Right ventricle myocardium inferior (tissue), 1 donor: ENCODE measurements at places on chromosomes 4 and X.

DNA sequence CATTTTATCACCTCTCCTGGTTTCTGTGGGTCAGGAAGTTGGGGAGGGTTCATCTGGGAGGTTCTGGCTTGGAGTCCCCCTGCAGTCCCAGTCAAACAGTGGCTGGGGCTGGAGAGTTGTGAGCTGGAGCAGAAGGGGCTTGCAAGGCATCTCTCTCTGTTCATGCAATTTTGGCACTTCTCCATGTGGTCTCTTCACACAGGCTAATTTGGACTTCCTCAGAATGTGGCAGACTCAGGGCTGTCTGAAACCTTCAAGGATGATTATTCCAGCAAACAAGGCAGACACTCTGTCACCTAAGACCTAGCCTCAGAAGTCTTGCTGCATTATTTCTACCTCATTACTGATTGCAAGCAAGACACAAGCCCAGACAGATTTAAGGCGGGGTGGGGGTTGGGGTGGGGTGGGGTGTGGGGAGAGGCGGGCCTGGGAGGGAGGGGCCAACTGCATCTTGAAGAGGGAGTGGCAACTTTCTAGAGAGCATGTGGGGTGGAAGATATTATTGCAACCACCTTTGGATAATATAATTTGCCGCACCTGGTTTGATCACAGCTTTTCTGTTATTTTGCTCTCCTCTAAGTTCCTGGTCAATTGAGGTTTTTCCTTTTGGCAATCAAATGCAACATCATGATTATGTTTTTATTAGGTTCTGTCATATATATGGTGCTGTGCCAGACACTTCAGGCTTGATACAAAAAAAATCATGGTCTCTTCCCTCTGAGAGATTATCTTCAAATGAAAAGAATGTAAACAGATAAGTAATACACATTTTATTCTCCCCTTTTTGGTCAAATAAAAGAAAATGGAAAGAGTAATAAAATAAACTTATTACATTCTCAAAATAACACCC lies 799.5 kb downstream of the RPA4 start:
- no peak for DNase-seq

DNA sequence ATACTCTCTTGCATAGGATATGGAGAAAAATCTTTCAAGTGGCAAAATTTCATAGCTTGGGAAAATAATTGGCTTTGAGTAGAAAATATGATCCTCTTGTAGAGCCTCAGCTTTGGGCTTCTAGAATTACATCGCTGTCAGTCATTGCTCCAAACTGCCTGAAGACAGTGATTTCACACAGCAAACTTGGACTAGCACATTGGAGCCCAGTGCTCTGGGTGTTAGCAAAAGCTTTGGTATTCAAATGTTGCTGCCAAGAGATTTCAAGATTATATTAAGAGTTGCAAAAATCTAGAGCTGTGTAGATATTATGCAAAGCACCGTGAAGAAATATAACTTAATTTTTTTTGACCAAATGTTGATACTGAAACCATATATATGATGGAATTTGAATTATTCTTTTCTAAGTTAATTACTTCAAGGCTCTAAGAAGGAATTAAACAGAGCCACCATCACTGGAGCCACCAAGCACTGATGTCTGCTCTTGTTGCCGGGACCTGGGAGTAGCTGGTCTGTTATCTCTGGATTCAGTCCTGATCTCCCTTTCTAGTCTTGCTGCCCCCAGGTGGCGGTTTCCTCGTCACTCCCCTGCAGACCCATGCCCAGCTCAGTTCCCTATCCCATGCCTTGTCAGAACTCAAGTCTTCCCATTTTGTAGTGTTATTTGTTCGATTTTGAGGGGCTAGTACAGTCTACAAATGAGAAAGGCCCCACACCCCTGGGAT lies 260.7 kb upstream of the SFRP2 start:
- DNase-seq: no peak

- no peak for DNase-seq
Observed at GRCh38 chrX:43560247-43560946, 95.7 kb upstream of the MAOA start.

DNA sequence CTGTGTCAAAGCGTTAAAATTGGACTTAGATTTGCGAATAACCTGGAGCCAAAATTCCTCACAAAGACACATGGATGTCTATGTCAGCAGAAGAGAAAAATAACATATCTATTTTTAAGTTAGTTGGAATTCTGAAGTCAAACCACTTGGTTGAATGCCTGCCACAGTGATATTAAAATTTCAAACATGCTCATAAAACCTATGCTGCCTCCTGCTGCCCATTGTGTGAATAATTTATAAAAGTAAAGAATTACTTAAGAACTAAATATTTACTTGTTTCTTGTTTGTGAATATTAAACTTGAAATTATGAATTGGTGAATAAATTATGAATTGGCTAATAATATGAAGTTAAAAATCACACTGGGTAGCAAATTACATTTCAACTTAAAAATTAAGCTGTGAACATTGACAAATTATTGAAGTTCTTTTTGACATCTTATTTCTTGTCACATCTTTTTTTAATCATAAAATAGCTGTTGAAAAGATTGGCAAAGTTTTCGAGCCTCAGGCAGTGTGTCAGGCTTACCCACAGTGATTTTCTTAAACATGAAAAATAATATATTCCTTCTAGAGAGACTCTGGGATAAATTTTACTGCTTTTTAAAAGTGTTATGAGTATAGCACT lies 35.4 kb downstream of the FABP2 start:
- no peak for DNase-seq
